Kidney (tissue), 22 donors: ENCODE measurements at places on chromosomes 5 and 9.

GRCh38 chr5:141857226-141857625 lies 21.0 kb downstream of the PCDH1 start:
- no peak for DNase-seq

GRCh38 chr5:108941746-108942145 lies 194.0 kb downstream of the FER start:
- DNase-seq = no peak

- no peak for DNase-seq
These were observed 146.5 kb downstream of the CD180 start for GRCh38 chr5:67050125-67050524.

DNA sequence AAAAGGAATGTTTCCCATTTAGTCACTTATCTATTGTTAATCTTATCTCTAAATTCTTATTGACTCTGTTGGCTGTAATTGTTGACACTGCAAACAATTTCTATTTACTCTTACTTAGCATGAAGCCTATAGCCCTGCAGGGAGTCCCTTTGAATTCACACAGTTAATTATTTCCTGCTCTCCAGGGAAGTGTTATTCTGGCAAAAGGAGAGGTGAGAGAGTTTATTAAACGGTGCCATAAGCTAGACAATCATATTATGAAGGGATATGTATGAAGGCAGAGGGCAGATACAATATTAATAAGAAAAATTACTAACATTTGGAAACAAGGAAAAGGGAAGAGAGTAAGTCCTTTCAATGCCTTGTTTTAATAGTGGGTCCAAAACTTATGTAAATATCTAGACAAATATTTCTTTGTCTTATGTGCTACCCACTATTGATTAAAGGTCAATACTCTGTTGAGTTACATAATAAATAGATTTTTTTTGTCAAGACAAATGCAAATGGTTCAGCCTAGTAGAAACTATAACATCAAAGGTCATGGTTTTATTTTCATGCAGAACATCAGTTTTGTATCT lies 107.1 kb downstream of the CDH18 start:
- no peak for DNase-seq

- DNase-seq = no peak
These were observed 272.8 kb downstream of the CWC27 start for GRCh38 chr5:65041296-65042158.

DNA sequence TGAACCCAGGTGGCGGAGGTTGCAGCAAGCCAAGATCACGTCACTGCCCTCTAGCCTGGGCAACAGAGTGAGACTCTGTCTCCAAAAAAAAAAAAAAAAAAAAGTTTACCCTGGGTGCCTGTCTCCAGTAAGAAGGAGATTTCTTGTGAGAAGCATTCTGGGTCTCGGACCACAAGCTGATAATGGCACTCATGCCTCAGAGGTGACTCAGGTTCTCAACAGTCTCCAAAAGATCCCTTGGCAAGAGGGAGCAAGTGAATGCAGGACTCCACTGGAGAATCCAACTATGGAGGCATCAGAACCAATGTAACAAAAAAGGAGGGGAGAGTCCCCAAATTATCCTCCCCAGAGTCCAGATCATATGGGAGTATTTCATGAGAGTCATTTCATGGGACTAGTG lies 106.0 kb upstream of the LRRTM2 start:
- no peak for DNase-seq

DNA sequence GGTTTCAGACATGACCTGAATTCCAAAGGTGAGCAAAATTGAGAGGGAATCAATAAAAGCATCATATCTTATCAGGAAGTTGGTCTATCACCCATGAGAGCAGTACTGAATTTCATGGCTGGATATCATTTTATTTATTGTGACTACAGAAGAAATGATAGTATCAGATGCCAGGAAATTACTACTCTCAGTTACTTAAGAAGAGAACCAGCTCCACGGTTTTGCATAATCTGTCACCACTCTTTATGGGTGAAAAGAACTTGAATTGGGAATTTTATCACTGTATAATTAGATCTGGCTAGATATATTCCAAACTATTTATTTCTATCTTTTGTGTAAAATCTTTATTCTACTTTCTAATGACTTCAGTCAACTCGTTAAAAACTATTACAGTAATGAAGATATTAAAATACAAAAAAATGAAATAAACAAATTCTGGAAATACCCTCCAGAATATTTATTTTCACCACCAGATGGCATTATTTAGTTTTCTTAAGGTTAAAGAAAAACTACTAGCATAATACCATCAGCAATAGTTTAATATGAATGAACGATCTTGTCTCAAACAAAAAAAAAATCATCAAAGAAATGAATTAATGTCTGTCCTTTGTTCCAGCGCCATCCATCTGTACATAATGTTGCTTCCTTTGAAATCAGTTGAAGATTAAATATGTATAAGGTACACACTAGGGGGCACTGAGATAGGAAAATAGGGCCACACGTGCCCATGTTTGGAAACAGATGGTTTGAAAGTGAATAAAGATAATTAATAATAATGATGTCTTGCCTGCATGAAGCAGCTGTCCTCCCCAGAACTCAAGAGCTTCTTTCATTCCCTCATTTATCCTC lies 84.7 kb upstream of the SLCO6A1 start:
- no peak for DNase-seq
